ENCODE measurements at places on chromosomes 6 and 20.

DNA sequence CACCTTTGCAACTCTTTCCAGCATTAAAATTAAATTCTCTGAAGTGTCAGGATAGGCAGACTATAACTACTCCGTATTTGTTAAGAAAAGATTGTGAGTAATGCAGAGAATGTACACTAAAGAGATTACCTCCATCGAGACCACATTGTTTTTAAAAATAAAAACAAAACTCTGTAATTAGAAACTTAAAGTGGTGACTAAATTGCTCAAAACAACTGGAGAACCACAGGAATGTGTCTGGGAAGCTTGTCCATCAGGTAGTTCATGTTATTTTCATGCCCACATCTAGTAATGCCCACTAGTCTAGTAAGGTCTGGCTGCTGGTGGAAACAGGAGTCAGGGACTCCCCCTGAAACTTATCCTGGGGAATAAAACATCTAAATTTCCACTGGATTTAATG, 103.0 kb upstream of the FOXQ1 start:
- no peak for DNase-seq

- no peak for DNase-seq
Observed at GRCh38 chr6:149761438-149761837, 11.9 kb downstream of the PCMT1 start.

DNA sequence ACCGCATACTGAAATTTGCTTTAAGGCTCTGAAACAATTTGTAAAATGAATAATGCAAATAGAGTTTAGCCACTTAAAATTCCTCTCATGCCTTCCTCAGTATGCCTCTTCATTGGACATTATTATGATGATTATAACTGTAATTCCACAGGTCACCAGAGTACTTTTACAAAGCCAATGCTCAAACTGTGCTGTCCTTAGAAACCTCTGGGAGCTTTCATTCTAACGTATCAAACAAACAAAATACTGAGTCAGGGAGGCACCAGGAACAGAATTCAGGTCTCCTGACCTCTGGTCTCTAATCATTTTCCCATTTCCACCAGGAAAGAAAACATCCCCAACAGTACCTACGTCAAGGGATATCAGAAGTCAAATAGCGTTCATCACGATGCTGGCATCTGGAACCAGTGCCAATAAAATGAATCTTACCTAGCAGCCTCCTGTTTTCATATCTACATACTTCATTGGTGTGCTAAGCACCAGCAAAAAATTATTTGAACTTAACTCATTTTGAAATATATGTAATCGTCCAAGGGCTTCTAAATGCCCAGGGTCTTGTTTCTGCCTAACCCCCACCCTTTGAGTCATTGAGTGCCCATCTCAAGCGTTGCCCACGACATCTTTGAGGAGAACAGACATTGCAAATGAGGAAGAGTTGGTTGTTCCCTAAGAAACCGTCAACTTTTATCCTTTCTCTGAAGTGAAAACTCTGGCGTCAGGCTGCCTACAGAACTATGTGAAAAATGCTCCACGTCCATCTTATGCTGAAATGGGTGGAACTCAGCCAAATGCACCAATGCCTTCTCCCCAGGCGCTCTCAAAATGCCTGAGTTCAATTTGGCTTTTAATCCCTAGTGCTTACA, 37.9 kb downstream of the NEDD9 start:
- DNase-seq: no peak

GRCh38 chr6:34064675-34065074, 81.2 kb downstream of the GRM4 start:
- DNase-seq: no peak

GRCh38 chr20:32762754-32763201, 593 bp downstream of the DNMT3B start:
- no peak for DNase-seq

DNA sequence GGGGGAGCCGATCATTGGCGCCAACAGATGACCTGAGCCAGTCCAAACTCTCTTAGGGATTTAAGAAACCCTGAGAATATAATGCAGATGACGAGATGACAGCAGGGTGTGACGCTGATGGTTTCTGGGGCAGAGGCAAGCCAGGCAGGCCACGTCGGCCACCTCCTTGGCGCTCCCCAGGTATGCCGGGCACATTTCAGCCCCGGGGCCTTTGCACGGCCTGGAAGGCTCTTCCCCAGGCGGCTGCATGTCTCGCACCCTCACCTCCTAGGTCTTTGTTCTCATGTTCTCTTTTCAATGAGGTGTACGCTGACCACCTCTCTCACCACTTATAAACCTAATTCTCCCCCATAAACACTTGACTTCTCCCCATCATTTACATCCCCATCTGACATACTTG, 64.9 kb downstream of the RBM38 start:
- DNase-seq: no peak

- no peak for DNase-seq
Observed at GRCh38 chr6:159067334-159067733, 22.5 kb upstream of the TAGAP start.

- no peak for DNase-seq
Observed at GRCh38 chr6:135094403-135094821, 39.8 kb upstream of the HBS1L start.

DNA sequence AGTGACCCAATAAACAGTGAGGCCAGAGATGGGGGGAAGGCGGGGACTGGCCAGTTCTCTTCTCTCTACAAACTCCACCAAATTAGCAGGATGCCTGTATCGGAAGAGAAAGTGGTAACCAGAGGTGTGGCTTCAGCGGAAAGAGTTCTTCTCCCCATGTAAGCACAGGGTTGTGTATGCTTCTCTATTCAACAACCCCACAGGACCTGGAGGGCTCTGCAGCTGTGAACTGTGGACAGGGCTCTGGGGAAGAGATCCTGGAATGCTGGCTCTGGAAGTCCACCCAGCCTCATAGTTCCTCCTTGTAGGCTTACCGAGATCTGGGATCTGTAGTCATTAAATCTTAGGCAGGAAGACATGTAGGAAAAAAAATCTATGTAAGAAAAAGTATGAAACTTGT, 186.2 kb downstream of the FOXC1 start:
- DNase-seq: no peak

GRCh38 chr6:41553405-41553999, 7.3 kb downstream of the FOXP4 start:
- DNase-seq: no peak

- no peak for DNase-seq
Observed at GRCh38 chr6:36850021-36850420, 10.8 kb upstream of the CPNE5 start.

DNA sequence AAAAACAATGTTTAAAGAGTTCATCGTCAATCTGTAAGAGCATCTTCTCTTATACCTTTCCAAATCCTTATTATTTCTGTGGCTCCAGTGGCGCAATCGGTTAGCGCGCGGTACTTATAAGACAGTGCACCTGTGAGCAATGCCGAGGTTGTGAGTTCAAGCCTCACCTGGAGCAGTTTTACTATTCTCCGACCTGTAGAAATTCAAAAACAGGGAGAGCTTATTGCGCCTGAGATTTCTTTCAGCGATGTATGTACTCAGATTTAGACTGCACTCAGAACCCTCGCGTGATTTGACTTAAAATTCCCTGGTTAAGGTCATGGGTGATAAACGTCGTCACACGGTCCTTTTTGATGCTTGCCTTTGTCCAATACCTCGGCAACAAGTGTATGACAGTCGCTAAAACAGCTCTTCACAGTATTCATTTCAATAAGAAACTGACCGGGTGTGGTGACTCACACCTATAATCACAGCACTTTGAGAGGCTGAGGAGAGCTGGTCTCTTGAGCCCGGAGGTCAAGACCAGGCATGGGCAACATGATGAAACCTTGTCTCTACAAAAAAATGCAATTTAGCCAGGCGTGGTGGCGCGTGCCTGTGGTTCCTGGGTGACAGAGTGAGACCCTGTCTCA, 11.9 kb downstream of the GPX5 start:
- no peak for DNase-seq

DNA sequence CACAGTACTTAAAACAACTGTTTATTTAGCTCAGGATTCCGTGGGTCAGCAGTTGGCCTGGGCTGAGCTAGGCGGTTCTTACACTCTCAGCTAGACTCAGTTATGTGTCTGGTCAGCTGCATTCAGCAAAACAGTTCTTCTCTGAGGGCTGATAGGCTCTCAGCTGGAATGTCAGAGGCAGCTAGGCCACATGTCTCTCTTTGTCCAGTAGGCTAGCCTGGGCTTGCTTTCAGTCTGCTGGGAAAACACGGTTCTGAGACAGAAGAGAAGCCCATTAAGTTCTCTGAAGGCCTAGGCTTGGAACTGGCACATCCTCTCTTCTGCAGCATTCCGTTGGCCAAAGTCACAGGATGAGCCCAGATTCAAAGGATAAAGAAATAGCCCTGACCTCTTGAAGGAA, 65.6 kb downstream of the TULP4 start:
- DNase-seq: no peak

DNA sequence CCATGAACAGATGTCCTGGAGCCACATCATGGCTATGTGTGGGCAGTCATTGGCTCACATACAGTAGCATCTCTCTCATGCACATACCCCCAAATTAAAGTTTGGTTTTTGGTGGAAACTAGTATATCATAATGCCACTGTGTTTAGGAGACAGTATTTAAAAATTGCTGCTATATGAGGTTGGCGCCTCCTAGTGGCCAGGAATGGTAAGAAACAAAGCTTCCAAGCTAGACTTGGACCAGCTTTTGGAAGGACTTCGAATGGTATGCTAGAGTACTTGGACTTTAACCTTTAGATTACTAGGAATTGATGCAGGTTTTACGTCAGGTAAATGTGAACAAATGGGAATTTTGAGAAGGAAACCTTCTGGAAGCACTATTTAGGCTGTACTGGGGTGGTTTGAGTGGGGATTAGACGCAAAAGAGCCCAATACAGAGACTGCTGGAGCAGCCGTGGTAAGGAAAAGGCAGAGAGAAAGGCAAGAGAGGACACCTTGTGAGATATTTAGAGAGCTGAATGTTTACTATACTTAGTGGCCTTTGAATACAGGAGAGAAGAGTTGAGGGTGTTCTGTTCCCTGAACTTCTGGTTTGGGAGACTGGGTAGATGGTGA, 23.8 kb downstream of the PRSS35 start:
- no peak for DNase-seq

GRCh38 chr20:37261714-37262113, at the start of gene GHRH:
TSS of gene GHRH (minus strand) at chr20:37261814. CDS start at chr20:37256889, 4,925 bp downstream.
- no peak for DNase-seq

DNA sequence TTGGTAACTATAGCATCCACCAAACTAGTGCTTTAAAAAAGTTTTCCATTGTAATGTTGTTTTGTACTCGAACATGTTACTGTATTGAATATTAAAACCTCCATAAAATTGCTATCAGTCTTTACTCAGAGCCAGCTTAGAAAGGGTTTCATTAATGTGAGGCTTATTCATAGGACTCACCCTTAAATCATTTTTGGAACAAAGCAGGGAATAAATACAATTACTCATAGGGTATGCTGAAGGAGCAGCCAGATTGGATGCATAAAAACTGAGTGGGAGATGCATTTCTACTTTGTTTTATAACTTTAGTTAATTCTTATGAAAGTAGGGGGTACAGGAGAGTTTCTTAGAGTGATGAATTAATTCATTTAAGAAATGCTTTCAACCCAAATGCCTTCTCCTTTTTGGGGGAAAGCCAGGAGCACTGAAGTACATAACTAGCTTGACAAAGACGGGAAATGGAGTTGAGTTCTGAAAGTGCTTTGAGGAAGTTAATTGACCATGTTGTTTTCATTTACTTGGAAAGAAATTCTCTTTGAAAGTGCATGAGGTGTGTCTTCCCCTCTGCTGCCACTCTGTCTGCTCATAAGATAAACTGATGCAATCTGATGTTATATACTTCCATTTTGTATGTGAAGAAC, 90.3 kb downstream of the RNF144B start:
- DNase-seq: no peak

DNA sequence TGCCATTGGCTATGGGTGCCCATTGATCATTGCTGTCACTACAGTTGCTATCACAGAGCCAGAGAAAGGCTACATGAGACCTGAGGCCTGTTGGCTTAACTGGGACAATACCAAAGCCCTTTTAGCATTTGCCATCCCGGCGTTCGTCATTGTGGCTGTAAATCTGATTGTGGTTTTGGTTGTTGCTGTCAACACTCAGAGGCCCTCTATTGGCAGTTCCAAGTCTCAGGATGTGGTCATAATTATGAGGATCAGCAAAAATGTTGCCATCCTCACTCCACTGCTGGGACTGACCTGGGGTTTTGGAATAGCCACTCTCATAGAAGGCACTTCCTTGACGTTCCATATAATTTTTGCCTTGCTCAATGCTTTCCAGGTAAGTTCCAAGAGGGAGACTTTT, 16.4 kb downstream of the ADGRF4 start:
- no peak for DNase-seq

GRCh38 chr20:20211988-20212518, 155.9 kb upstream of the INSM1 start:
- DNase-seq: no peak

Data from cerebellar nuclear complex (tissue), 1 donor.